Ecto neural progenitor cell (in vitro differentiated cells): ENCODE measurements at places on chromosomes 3 and 15.

DNA sequence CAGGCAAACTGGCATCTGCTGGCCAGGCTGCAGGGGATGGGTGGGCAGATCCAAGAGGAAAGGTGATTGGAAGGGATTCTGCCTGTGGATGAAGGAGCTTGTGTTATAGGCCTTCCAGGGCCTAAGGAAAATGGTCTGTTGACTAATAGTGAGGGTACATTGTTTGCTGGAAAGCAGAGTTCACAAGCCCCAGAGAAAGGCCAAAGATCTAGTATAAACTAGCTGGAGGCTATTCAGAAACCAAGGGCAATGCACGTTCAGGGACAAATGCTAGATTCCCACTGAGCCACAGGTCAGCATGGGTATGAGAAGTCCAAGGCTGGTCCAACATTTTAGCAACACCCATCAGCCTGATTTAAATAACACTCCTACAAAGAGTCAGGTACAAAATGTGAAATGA, 74.7 kb downstream of the FBN1 start:
- no peak for DNase-seq

DNA sequence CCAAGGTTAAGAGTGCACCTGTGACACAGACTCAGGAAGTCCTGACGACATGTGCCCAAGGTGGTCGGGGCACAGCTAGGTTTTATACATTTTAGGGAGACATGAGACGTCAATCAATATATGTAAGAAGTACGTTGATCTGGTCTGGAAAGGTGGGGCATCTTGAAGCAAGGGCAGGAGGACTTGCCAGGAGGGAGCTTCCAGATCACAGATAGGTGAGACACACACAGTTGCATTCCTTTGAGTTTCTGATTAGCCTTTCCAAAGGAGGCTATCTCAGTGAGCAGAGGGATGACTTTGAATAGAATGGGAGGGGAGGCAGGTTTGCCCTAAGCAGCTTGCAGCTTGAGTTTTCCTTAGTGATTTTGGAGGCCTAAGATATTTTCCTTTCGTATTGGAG, 257.4 kb downstream of the CGGBP1 start:
- no peak for DNase-seq

GRCh38 chr3:45885979-45886705, at the start of gene CCR9:
TSS of gene CCR9 (plus strand) at chr3:45886543. CDS start at chr3:45894934, 8,391 bp downstream.
- DNase-seq, result no peak

- DNase-seq, result no peak
Observed at GRCh38 chr15:57704441-57704840, 2.1 kb upstream of the POLR2M start.

GRCh38 chr15:93831641-93832040, 399.7 kb upstream of the MCTP2 start:
- DNase-seq, result no peak

DNA sequence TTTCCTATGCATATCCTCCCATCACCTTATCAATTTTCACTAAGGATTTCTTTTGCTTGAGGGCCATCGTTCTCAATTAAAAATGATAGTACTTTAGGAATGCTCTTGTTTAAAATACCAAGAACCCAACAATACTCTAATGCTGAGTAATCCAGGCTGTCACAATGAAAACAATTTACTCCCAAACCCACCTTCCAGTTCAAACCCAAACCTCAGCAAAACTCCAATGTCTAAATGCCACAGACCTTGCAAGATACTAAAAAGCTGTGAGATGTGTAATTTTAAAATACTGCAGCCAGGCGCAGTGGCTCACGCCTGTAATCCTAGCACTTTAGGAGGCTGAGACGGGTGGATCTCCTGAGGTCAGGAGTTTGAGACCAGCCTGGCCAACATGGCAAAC, 889.8 kb downstream of the ROBO1 start:
- DNase-seq, result no peak

DNA sequence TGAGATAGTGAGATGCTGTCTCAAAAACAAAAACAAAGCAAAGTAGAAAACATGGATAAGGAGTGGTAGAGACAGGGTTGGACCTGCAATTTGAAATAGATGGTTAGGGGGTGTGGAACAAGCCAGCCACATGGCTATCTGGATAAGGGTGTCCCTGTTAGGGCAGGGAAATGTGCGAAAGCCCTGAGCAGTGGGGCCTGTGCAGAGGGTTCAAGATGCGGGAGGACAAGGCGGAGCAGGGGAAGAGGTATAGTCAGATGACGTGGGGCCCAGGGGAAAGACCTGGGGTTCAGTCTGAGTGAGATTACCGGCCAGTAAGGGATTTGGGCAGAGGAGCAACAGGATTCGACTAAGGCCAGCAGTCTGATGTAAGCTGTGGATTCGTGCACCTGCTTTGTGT, 18.4 kb upstream of the NR2E3 start:
- peak; percentile 32 for DNase-seq
